ENCODE measurements at places on chromosomes 3 and 15. TPM values are rescaled to one million over a fixed set of nuclear protein-coding genes. Genes with fewer than 3 reads are reported as not detected.

- DNase-seq = peak; percentile 28
These were observed 322.8 kb downstream of the ZNF621 start for GRCh38 chr3:40847551-40847992.

- DNase-seq = no peak
These were observed 196.7 kb upstream of the ADAMTS9 start for GRCh38 chr3:64884536-64884935.

Gene GRM7
- 0.10 TPM for total RNA-seq

- no peak for DNase-seq
These were observed 28.6 kb upstream of the ST8SIA2 start for GRCh38 chr15:92365084-92365483.

GRCh38 chr15:28899061-28899738, 13.4 kb downstream of the APBA2 start:
- no peak for DNase-seq

DNA sequence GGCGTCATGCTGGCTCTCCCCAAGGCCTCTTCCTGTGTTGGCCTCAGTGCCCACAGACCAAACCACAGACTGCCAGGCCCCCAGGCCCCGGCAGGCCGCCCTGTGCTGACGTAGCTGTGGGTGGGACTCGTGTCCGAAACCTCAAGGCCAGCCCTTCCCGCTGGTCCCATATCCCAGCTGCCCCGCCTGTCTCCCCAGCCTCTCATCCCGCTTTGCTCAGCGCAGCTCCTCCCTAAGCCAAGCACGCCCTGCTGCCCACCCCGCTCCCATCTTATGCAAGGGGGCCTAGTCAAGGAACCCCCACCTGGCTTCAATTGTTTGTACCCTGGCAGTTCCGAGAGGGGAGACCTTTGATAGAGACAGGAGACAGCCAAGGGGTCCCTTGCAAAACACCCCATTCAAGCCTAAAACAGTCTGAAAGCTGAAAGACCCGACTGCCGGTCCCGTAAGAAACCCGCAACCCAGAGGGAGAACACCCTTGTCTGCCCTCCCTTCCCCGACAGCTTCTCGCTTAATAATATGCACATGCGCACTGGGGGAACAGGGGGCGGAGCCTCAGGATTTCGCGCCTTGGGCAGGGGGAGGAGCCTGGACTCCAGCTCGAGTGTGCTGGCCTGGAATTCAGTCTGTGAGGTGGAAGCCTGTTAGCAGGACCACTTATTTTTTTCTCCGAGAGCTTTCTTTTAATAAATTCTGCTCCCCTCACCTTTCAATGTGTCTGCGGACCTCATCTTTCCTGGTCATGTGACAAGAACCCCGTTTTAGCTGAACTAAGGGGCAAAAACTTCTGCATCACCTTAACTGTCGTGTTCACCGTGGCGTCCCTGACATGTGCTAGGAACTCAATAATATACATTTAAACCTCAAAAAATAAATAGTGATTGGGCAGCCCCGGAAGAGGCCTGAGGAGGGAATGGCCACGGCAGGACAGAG, 17.2 kb downstream of the TNFAIP8L3 start:
- DNase-seq = peak; percentile 81

DNA sequence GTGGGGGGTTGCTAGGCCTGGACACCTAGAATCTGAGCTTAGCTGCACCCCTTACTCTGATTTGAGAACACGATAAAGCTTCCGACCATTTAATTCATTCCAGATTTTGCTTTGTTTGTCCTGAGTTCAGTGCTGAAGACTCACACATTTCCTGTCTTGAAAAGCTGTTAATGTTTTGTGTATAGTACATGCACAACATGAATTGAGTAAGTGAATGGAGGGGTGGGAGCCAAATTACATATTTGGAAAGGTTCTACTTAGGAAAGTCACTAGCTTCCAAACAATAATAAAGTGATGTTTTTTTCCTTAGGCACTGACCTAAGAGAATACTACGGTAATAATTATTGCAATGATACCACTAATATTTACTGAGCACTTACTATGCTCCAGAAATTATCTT, 955.2 kb upstream of the NR2F2 start:
- DNase-seq = no peak

GRCh38 chr3:37861620-37862041, at the start of gene CTDSPL:
TSS of gene CTDSPL (plus strand) at chr3:37861880. CDS start at chr3:37862200, 320 bp downstream.
- DNase-seq = peak; percentile 48

Gene POMGNT2
- 19.2 TPM for total RNA-seq

DNA sequence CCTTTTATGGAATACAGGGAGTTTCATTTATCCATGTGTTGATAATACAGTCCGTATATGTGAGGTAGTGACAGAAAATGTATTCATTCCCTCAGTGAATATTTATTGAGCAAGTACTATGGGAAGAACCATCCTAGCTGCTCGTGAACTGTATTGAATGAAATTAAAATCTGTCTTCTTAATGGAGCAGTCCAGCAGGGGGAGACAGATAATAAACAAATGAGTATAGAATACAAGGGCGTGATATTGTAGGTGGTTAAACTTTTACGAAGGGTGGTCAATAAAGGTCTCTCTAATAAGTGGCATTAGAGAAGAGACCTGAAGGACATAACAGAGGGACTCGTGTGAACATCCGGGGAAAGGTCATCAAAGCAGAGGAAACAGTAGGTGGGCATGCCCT, 62.7 kb upstream of the OSTN start:
- DNase-seq = no peak

- DNase-seq = no peak
These were observed 44.6 kb upstream of the SLC25A36 start for GRCh38 chr3:140896997-140897396.

- DNase-seq = peak; percentile 23
These were observed at the start of gene ARPP21 for GRCh38 chr3:35639254-35640186. TSS of gene ARPP21 (plus strand) at chr3:35639525. CDS start at chr3:35681752, 42,227 bp downstream.

Gene PRKCD
- 31.3 TPM for total RNA-seq

DNA sequence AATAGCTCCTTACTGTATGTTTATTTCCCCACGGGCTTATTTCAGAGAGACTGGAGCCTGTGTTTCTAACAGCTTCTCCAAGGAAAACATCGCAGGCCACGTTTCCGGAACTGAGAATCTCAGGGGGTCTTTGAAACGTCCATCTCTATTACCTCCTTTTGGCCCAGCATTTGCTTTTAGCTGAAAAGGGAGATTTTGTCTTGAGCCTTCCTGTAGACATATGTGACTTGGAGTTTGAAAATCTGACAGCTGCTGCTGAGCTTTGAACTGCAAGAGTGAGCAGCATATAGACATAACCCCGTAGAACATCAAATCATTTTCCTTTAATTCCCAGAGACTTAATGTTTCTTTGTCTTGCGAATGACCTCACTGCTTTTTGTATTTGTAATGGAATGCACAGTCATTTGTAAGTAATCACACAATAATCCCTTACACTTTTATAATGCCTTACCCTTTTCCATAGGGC, 54.6 kb downstream of the LPP start:
- no peak for DNase-seq

Gene BSN
- total RNA-seq = 0.27 TPM

- DNase-seq = no peak
These were observed 98.7 kb downstream of the SLCO3A1 start for GRCh38 chr15:91952216-91952615.

DNA sequence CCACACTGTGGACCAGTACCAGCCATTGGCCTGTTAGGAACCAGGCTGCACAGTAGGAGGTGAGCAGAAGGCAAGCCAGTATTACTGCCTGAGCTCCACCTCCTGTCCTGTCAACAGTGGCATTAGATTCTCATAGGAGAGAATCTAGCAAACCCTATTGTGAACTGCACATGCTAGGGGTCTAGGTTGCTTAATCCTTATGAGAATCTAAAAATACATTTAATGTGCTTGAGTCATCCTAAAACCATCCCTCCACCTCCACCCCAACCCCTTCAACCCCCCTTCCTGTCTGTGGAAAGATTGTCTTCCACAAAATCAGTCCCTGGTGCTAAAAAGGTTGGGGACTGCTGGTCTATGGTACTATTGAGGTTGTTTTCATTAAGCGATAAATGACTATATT, 49.3 kb upstream of the KCNAB1 start:
- no peak for DNase-seq

Gene DUOXA2
- not detected for total RNA-seq

DNA sequence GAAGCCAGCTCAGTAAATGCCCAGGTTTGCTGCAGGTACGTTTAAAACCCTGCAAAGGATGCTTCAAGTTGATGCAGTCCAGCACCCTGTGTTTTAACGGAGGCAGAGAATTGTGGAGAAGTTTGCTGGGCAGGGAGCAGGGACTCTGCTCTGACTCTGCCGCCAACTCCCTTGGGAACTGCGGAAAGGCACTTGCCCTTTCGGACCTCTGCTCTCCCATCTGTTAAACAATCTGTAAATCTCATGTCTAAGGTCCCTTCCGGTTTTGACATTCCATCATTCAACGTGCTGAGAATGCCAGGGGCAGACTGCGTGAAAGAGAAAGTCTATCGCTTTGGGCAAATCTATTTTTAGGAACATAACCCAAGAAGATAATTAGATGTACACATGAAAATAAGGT, 184.5 kb downstream of the OPA1 start:
- no peak for DNase-seq

DNA sequence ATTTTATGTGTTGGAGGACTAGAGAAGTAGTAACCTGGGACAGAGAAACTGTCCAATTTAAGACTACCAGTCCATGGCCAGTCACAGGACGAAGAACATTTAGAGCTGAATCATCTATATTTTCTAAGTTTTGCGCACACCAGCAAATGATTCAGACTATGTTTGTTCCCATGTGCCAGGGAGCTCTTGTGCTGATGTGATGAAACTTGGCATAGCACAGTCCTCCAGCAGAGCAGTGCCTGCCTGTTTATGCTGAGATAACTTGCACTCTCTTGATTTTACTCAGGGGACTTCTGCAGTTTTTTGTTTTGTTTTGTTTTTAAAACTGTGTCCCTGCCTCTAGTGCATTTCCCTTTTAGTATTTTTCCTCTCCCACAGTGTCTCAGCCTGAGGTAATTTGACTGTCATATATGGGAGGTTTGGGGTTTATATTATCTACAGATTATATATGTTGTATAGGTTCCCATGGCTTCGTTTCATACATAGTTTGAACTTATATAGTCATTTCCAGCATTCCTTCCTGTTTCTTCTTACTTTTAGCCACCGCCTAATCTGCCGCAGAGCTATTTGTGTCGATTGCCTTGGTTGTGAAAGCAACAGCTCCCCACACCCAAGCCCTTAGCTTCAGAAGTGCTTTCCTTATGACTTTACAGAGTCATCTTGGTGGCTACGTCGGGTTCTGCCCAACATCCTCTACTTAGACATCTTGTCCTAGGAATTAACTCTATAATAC, 45.5 kb downstream of the PPM1L start:
- peak; percentile 48 for DNase-seq

DNA sequence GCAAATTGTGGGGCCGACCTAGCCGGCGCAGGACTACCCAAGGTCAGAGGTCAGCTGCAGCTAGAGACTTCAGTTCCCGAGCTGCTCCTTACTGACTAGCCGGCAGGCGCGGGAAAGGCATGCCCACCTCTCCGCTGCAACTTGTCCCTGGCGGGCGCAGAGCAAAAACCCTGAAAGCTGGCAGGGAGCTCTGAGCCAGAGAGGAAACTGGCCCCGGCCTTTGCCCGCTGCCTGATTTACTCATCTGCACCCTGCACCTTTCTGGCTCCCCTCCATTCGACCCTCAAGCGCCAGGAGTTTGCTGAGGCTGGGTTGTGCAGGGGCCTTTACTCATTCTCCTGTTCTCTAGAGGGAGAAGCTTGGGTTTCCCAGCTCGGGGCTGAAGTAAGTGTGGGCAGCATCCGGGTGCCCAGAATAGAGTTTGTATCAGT, 1.5 kb downstream of the ZIC4 start:
- no peak for DNase-seq

DNA sequence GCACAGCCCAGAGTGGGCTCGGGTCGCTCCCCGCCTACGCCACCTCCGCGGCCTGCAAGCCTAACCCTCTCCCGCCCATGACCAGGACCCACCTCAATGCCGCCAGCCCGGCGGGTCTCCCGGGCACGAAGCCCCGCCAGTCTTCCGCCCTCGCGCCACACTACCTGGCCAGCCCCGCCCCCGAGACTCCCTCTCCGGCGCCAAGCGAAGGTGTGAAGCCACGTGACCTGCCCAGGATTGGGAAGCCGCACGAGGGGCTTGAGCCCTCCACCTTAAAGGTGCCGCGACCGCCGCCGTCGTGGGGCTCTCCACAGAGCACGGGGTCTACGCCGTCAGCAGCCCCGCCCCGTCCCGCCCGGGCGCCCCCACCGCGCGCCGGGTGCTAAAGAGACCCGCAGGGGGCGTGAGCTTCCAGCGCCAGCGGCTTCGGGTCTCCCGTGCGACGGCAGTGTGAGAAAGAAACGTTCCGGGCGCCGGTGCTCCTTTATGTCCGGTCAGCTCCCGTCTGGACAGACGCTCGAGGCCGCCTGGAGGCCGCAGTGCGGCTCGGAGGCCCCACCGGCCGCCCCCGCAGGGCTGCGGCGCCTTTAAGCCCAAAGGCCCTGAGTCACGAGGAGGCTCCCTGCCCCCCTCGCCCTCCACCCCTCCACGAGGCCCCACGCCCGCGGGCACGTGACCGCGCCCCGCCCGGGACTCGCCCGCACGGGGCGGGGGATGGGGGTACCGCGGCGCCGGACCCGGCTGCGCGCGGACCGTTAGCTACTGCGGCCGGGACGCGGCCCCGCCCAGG, at the start of gene CPEB1:
Gene CPEB1 (minus strand): TSS at position 319 of the 790 bp plus-strand sequence. CDS start 18,904 bp downstream, outside the sequence.
- DNase-seq = peak; percentile 64

Gene DCLK3
- 0.21 TPM for total RNA-seq

DNA sequence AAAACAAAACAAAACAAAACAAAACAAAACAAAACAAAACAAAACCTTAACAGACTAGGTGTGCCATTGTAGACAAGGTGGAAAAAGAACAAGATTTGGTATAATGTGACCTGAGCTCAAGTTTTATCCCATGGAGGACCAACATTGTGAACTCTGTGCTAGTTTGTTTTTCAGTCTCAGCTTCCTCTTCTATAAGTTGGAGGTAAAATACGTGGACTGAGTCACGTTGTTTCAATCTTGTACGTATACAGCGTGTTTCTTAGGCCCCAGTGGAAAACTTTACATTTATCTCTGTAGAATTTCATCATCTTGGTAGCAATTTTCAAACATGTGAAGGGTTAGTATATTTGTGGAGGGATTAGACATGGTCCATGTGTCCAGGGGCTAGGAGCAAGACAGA, 261.6 kb downstream of the CD47 start:
- DNase-seq = no peak

- no peak for DNase-seq
These were observed 12.7 kb upstream of the TMCO5A start for GRCh38 chr15:37921527-37922385.

DNA sequence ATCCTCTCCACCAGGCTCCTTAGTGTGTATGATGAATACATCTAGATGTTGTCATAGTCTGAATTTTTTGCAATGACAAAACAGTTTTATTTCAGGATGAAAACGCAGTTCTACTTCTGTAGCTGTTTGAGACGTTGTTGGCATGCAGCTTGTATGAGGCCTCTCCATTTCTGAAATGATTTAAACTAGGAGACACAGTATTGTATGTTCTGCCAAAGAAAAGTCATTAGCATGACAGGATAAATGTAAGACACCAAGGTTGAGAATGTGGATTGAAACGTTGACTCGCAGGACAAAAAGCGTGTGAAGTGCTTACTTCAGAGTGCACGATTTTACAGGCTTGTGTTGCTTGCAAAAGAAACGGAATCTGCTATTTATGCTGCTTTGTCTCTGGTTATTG, 35.3 kb downstream of the ABHD17C start:
- DNase-seq = no peak

Gene NR1D2
- 23.8 TPM for total RNA-seq

All from left cardiac atrium (tissue), 4 donors.